Fibroblast of skin of left biceps (primary cell): ENCODE measurements at places on chromosomes 13 and 19.
A peak's percentile ranks its signal among the peaks of the same experiment; 100 is the strongest.

DNA sequence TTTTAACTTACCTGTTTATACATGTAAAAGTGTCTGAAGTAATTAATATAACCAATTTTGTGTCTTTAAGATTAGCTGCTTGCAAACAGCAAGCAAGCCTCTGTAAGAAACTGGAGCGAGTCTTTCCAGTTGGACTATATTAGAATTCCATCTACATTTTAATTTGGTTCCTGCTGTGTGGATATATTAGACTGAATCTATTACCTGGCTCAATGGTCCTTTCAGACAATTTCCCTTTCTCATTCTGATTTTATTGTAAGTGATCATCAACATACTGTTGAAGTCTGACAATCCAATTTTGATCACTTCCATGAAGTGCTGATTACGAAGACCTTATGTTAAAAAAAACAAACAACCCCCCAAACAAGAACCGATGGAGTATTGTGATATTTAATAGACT lies 72.3 kb downstream of the GPC5 start:
- DNase-seq = no peak

DNA sequence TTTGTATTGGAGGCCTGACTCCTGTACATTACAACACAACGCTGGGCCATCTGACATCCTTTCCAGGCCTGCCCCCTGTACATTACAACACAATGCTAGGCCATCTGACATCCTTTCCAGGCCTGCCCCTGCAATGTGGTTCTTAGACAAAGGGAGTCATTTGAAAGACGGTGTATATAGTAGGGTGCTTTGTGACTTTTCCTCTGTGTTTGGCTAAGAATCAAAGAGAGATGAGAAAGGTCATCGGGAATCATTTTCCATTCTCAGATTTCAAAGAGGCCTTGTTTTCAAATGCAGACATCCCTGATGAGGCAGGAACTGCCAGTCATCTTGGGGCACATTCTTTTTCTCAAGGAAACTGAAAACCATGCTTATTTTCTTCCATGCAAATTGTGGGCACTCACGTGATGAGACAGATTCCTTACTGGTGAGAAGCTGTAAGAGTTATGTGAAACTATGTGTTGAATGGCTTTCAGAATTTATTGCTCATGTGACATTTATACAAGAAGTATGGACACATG lies 551.6 kb downstream of the MYO16 start:
- peak; percentile 81 for DNase-seq

- peak; percentile 37 for DNase-seq
These were observed 805.7 kb downstream of the PCDH9 start for GRCh38 chr13:66424422-66424821.

- DNase-seq = peak; percentile 89
These were observed 504 bp upstream of the TRIM13 start for GRCh38 chr13:49996161-49996915.

DNA sequence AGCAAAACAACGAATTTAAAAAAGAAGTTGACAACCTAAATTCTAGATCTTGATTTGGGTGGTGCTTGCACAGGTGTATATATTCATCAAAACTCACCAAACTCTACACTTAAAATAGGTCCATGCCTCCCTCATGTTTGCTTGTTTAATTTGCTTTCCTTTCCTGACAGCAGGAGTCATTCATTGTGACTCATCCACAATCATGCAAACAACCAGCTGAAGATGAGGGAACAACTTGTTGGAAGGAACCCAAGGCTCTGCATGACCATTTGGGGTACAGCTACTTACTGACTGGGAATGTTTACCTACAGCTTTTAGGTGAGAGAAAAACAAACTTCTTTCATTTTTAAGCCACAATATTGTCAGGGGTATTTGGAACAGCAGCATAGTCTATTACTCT lies 96.6 kb downstream of the RXFP2 start:
- DNase-seq = no peak

GRCh38 chr19:45791744-45792469 lies 738 bp downstream of the DMWD start:
- no peak for DNase-seq

DNA sequence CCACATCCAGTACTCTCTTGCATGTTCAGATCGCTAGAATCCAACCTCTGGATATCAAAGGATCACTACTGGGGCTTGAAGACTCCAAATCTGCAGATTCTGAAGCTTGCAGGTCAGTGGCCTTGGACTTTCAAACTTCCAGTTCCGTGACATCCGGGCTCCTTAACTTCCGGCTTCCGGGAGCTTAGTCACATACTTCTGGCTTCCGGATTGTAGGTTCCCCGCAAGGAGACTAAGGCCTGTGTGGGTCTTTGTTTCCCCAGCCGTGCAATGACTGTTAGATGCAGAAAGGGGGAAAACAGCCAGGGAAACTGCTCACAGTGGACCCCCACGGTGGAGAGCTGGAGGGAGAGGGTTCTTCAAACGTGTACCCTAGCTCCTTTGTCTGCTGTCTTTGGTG lies 41.4 kb downstream of the ZNF333 start:
- DNase-seq = no peak

DNA sequence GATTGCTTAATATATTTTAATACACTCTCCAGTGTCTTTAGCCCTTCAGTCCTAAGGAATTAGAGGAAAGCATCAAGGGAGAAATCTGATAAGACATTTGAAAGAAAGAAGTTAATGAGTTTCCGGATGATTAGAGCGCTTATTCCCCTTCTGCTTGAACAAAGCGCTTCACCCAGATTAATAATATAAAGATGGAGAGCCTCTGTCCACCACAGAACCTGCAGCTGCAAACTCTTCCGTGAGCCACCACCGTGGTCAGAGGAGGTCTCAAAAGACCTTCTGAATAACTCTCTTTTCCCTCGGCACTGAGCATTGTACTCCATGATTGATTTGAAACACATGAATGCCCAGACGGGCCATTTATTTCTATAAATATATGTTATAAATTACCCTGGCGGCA lies 14.2 kb upstream of the TUBGCP3 start:
- DNase-seq = no peak

- no peak for DNase-seq
These were observed 327.5 kb upstream of the SPRY2 start for GRCh38 chr13:80668452-80668851.

- DNase-seq = no peak
These were observed 12.2 kb downstream of the GTF2F2 start for GRCh38 chr13:45132369-45133064.

- DNase-seq = no peak
These were observed 16.7 kb upstream of the CRTC1 start for GRCh38 chr19:18666784-18667183.

DNA sequence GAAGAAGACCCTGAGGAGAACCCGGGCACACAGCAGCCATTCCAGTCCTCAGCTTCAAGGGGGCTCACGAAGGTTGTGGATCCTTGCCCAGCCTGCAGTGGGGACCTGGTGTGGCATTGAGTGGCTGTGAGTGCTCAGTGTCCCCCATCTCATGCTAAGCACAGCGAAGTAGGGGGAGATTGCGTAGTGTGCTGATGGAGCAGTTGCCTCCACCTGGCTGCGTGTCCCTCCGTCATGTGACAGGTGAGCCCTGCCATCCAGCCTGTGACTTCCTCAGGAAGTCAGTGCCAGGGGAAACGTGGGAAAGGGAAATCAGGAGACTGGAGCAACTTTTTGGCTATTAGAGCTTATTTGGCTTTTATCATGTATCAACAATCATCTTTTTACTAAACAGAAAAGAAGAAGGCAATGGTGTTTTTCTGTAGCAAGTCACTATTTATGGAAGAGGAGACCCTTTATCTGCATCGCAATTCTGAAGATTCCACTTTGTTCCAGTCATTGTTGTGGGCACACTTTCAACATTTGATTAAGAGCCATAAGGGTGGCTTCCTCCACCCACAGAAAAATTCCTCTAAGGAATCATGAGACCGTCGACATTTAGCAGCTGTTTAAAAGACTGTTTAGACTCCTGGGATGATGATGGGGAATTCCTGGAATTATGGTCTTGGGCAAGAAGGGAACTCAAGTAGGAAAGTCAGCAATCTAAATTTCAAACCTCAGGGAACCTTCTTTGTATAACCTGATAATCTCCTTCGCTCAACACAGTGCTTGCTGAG lies 126.8 kb upstream of the SPATA13 start:
- DNase-seq = peak; percentile 71

- DNase-seq = no peak
These were observed 16.2 kb upstream of the FREM2 start for GRCh38 chr13:38670627-38671026.

DNA sequence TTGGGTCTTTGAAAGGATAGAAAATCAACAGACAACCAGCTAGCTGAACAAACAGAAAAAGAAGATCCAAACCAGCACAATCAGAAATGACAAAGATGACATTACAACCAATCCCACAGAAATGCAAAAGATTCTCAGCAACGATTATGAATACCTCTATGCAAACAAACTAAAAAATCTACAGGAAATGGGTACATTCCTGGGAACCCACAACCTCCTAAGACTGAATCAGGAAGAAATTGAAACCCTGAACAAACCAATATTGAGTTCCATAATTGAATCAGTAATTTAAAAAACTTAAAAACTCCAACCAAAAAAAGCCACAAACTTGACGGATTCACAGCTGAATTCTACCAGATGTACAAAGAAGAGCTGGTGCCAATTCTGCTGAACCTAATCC lies 20.9 kb upstream of the C1QTNF9B start:
- peak; percentile 25 for DNase-seq

GRCh38 chr19:13172346-13173138 lies 22.3 kb downstream of the IER2 start:
- no peak for DNase-seq

- DNase-seq = no peak
These were observed 1707.9 kb upstream of the PRR20A start for GRCh38 chr13:55432814-55433213.

- peak; percentile 92 for DNase-seq
These were observed at the start of gene ZNF91 for GRCh38 chr19:23395041-23395721. TSS of gene ZNF91 (minus strand) at chr19:23395471. CDS start at chr19:23395354, 117 bp downstream.

DNA sequence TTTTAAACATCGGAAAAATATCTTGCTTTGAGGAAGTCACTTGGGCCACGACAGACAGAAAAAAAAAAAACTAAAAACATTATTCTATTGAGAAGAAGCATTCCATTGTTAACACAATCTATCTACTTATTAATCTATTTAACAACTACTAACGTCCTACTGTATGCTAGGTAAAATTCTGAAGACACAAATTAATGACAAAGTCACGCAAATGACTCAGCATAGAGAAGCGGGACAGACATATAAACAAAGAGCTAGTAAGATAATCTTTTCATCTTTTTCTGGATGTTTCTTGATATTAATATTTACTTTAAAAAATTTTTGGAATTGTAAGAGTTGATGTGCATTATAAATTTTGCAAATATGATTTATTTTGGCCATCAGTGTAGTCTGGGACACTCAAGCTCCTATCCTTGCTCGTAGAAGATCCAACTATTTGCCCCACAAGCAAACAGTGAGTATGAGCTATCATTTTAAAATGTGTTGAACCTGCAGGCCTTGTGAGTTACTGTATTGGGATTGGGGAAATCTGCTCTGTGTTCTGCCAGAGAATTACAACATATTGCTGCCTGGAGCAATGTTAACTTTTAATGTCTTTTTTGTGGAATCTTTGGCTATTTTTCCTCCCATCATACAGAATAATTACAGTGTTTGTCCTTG lies 109.1 kb downstream of the PCDH9 start:
- no peak for DNase-seq

- peak; percentile 86 for DNase-seq
These were observed 59.6 kb downstream of the WDFY2 start for GRCh38 chr13:51643882-51644281.

DNA sequence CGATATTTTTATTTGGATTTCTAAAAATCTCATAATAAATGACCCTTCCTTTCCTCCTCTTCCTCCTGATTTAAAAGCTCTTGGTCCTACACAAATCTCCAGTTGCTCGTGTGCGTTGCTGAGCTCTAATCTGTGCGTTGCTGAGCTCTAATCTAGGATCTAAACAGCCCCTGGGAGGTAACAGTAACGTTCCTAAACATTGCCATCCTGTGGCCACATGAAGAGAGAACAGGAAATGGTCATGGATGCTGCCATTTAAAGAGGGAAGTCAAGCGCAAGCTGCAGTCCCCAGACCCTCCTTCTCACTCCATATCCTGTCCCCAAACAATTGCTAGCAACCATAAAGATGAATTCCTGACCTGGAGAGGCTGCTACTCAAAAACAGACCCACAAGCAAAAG lies 170.8 kb downstream of the NUFIP1 start:
- no peak for DNase-seq

- DNase-seq = no peak
These were observed 5.5 kb upstream of the SAE1 start for GRCh38 chr19:47124937-47125668.

DNA sequence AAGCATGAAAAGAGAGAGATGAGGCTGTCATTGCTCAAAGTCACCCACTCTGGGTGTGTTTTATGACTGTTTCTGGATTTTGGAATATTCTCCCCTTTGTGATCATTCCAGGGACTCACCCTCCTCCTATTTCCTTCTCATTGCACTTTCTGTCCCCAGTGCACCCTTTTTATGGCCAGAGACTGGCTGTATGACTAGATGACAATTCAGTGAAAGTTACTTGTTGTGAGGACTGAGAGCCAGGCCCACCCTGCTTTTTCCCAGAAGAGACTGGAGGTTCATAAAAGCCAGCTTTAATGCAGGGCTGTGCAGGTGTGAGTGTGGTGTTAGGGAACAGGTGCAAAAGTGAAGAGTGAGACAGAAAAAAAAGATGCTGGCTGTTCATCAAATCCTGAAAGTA lies 17.3 kb downstream of the CEACAM7 start:
- no peak for DNase-seq

- DNase-seq = no peak
These were observed 531.7 kb downstream of the MYO16 start for GRCh38 chr13:109160887-109161669.

- DNase-seq = no peak
These were observed 202.1 kb downstream of the TBC1D4 start for GRCh38 chr13:75279834-75280369.

DNA sequence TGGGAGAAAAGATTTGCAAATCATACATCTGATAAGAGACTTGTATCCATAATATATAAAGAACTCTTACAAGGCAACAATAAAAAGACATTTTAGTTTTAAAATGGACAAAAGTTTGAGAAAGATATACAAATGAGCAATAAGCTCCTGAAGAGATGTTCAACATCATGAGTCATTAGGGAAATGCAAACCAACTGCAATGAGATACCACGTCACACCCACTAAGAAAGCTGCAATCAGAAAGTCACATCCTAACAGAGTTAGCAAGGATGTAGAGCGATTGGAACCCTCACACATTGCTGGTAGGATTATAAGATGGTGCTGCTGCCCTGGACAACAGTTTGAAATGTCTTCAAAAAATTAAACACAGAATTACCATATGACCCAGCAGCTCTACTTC lies 50.3 kb downstream of the GSX1 start:
- DNase-seq = no peak

- DNase-seq = no peak
These were observed 13.2 kb downstream of the ADGRE3 start for GRCh38 chr19:14661372-14661924.
